ENCODE measurements at places on chromosomes 7 and 10.

GRCh38 chr7:17462131-17462631 is 163.7 kb downstream of the AHR start:
- no peak for DNase-seq

GRCh38 chr10:90675621-90676020 is 182.2 kb downstream of the HTR7 start:
- no peak for DNase-seq

- no peak for DNase-seq
Measured at GRCh38 chr7:20447021-20447650, 116.4 kb downstream of the ITGB8 start.

DNA sequence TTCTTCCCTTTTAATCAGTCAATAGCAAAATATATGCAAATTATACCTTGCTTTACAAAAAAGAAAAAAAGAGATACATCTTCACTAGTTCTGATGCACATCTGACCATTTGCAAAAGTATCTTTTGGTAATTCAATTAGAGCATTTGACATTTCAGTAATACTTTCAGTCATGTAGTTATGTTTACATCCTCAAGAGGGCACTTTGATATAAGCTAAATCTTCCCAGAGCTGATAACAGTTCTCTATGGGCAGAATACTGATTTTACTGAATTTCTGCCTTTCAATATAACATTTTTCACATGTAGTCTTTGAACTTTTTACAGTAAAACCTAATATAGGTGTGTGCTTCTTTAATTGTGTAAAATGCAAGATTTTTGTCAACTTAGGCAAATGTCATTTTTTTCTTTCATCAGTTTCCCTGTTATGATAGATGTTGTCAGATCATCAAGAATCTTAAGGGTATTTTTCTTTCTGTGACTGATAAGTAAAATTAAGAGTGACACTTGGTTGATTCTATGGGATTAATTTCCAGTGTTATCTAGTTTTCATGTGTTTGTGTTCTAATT is 703.5 kb upstream of the SEMA3D start:
- no peak for DNase-seq

DNA sequence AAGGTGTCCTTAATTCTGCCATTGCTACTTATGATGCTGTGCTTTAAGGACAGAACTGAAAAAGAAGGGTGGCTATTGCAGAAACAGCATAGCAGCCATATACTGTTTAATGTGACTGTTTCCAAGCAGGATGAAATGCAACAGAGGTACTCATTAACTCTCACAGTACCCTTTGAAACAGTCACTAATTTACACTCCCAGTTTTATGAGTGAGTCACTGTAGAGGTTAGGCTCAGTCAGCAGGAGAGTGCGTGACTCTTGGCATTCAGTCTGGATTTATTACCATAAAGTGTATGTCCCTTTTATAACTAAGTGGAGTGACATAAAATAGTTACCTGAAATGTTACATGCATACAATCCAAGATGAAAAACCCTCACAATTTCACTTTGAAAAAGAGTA is 27.7 kb downstream of the ALDH18A1 start:
- DNase-seq: no peak

DNA sequence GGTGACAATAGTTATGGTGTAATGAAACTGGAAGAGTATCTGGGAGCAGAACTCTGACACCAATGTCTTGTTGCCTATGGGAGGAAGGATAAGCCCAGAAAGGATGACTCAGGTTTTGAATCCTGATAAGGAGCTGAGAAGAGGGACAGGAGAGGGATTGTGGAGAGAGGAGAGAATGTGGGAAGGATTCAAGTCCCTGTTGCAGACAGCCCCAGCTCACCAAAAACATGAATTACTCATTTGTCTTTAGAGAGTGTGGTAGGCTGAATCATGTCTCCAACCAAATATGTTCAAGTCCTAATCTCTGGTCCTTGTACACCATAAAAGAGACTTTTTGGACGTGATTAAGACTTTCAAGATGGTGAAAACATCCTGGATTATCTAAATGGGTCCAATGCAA is 206.9 kb upstream of the PHYHIPL start:
- DNase-seq: no peak

- DNase-seq: no peak
Measured at GRCh38 chr7:148274118-148274517, 316.4 kb upstream of the C7orf33 start.

GRCh38 chr7:6367701-6368211 is 80.0 kb downstream of the DAGLB start:
- DNase-seq: no peak

All from stimulated activated CD4-positive, alpha-beta T cell treated with anti-CD3 and anti-CD28 coated beads, Interleukin-1b, Interleukin-23, amount 100 ng/mL, for 24 hours (primary cell).